Subcutaneous preadipocyte (primary cell): ENCODE measurements at places on chromosomes 11 and 22. TPM values are rescaled to one million over a fixed set of nuclear protein-coding genes. Genes with fewer than 3 reads are reported as not detected.

The MMP8 gene
- total RNA-seq: not detected in 2 replicates

The RBMXL2 gene
- not detected in 2 replicates for total RNA-seq

The DERL3 gene
- total RNA-seq: 0.37 and 1.6 TPM in 2 replicates

The RAB38 gene
- 1.8 TPM in 2 replicates for total RNA-seq

The GLYAT gene
- not detected in 2 replicates for total RNA-seq

The OR51G2 gene
- not detected in 2 replicates for total RNA-seq

The VSIG10L2 gene
- total RNA-seq: not detected in 2 replicates

The OMP gene
- total RNA-seq: 0.37 and 0.98 TPM in 2 replicates

The CNGA4 gene
- 0.37 TPM in 1 of 2 replicates, not detected in the other for total RNA-seq

The YPEL4 gene
- 0.39 and 0.73 TPM in 2 replicates for total RNA-seq

The SLC7A4 gene
- not detected in 2 replicates for total RNA-seq

The CATSPERZ gene
- 1.1 TPM in 1 of 2 replicates, not detected in the other for total RNA-seq

The OR51E2 gene
- total RNA-seq: not detected in 2 replicates

The APOC3 gene
- not detected in 2 replicates for total RNA-seq

The RASD2 gene
- not detected in 2 replicates for total RNA-seq

The BTBD18 gene
- not detected in 2 replicates for total RNA-seq

The SMTNL1 gene
- total RNA-seq: not detected in 2 replicates

The BDNF gene
- under 0.01 and 0.39 TPM in 2 replicates for total RNA-seq

The CARD16 gene
- total RNA-seq: 1.8 and 2.2 TPM in 2 replicates

The MIAT gene
- total RNA-seq: 0.37 and 0.59 TPM in 2 replicates

The EMID1 gene
- under 0.01 TPM in 1 of 2 replicates, not detected in the other for total RNA-seq

The FJX1 gene
- total RNA-seq: 42.6 and 140 TPM in 2 replicates

The NXPE1 gene
- total RNA-seq: not detected in 2 replicates

The NPAS4 gene
- not detected in 2 replicates for total RNA-seq

The NLRP6 gene
- under 0.01 TPM in 1 of 2 replicates, not detected in the other for total RNA-seq

The TMEM132A gene
- total RNA-seq: 5.9 and 6.6 TPM in 2 replicates

The GPHA2 gene
- total RNA-seq: not detected in 2 replicates

The TEAD1 gene
- 71.3 and 131 TPM in 2 replicates for total RNA-seq

The HEPN1 gene
- total RNA-seq: 0.20 TPM in 1 of 2 replicates, not detected in the other

The JAML gene
- not detected in 2 replicates for total RNA-seq

The HMGXB4 gene
- 13.6 and 20.3 TPM in 2 replicates for total RNA-seq

The CD3E gene
- not detected in 2 replicates for total RNA-seq

The FEN1 gene
- 20.6 and 42.4 TPM in 2 replicates for total RNA-seq

The ZNF214 gene
- 1.2 and 1.8 TPM in 2 replicates for total RNA-seq

The ALDH3B1 gene
- 28.7 and 33.1 TPM in 2 replicates for total RNA-seq

The SAA2 gene
- total RNA-seq: not detected in 2 replicates

The B4GALNT4 gene
- total RNA-seq: 0.59 and 0.73 TPM in 2 replicates

The B3GAT1 gene
- not detected in 2 replicates for total RNA-seq
